ENCODE measurements at places on chromosomes 4 and X.

DNA sequence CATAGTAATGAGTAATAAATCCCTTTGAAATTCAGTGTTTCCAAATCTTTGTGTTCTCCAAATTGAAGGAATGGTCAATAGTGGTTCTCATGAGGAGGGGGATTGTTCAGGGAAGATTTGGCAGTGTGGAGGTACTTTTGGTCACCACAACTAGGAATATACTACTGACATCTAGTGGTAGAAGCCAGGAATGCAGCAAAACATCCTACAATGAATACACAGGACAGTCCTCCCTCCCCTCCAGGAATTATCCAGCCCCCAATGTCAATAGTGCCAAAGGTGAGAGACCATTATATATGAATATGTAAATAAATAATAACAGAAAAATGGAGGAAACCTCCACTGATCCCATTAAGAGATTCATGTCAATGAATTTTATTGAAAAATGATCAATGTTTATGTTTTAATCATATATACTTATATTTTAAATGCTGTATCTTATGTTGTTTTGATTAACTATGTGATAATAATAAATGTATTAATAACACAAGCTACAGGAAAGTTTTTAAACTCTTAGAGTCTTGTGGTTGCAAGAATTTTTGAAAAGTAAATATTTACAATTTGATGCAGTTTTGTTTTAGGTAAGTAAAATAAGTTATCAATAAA is 14.4 kb upstream of the FAM9A start:
- peak; percentile 37 for DNase-seq

- no peak for DNase-seq
These were observed 26.3 kb upstream of the RADX start for GRCh38 chrX:106585478-106585877.

- DNase-seq, result no peak
These were observed 30.6 kb downstream of the ANXA5 start for GRCh38 chr4:121666091-121666679.

DNA sequence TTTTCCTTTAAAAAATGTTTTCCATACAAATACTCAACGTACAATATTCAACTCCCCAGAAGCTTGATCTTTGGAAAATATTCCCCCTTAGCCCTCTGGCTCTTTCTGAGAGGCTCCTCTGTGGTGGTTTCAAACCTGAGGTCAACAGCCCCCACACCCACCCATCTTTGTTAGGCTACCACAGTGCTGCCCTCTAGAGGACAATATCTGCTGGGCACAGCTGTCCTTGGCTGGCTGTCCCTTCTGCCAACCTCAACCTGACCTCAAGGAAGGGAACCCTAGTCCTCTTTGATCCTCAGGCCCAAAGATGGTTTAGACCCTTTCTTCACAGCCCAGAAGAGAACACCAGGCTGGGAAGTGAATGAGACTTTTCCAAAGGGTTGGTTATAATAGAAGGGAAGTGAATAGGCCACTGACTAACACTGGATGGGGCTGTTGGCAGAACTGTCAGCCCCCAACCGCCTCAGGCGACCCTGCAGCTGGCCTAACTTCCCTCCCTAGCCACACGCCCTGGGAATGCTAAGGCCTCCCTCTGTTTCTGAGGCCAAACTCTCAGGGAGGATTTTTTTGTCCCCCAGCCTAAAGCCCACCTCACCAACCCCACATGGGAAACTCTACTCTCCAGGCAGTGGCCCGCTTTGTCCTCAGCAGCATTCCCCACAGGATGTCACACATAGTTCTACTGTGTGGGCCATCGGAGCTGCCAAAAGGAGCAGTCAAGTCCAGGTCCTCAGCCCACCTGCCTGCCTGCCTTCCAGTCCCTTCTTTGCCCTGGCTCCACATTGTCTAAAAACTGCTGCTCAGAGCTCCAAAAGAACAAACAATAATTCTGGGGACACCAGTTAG is 34.3 kb downstream of the NYX start:
- DNase-seq, result no peak

- DNase-seq, result no peak
These were observed 3.7 kb upstream of the GUF1 start for GRCh38 chr4:44674471-44674870.
